ENCODE measurements at places on chromosomes 1 and 21.
A peak's percentile ranks its signal among the peaks of the same experiment; 100 is the strongest.

DNA sequence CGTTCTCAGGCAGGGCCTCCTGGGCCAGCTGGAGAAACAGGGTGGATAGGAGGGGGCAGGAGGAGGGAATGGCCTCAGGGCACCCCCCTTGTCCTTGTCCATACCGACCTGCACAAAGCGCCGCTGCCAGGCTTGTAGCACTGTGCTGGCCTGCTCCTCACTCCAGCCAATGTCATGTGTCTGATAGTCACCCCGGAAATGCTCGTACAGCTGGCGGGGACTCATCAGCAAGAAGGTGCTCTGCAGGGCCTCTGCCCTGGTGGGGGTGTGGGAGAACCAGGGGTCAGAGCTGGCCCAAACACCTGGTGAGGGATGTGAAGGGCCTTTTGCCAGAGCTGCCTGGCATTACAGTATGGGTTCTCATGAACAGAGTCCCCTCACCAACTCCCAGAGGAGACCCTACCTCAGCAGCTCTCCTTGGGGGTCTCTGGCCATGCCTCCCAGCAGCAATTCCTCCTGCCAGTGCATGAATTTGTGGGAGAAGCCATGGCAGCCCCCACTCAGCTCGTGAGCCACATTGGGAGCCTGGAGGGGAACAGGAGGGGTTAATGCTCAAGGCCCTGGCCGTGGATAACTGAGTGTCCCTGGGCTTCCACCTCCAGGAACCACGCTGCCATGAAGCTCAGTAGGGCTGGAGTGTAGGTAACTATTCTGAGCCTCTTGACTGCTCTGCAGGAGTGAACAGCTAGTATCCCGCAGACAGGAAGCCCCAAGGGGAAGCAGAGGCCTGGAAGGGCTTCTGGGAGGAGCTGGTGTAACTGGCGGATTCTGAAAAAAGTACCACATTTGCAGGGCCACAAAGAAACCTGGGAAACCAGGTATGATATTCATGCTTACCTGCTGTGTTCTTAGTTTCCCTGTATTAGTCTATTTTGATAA lies 13.3 kb downstream of the PTCH2 start:
- DNase-seq = no peak

DNA sequence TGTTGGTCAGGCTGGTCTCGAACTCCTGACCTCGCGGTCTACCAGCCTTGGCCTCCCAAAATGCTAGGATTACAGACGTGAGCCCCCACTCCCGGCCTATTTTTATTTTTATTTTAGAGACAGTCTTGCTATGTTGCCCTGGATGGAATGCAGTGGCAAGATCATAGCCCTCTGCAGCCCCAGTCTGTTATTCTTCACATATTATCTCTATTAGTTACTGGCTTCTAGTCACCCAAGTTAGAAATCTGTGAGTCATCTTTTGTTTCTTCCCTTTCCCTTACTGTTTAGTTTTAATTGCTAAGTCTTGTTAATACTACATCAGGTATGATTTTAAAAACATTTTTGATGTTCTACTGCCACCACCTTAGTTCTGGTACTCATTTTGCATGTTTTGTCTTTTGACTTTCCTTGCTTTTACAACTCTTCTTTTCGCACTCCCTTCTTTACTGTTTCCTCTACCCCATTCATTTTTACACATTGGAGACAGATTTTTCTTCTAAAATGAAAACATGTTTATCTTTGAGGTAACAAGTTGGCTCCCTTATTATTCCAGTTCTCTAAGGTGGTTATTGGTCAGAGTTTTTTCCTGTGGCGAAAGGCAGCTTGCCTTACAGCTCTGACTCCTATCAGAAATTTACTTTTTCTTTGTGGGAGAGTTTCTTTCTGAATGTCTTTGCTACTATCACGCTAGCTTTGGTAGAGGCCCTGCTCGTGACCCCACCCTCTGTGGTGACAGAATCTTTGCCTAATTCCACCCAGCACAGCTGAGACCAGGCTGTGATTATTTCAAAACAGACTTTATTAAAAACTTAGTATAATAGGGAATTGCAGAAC lies 19.5 kb downstream of the ZMYM4 start:
- DNase-seq = no peak

GRCh38 chr1:208198236-208198635 lies 45.9 kb downstream of the PLXNA2 start:
- DNase-seq = no peak

GRCh38 chr1:43147625-43148327 lies 24.3 kb downstream of the EBNA1BP2 start:
- peak; percentile 77 for DNase-seq

DNA sequence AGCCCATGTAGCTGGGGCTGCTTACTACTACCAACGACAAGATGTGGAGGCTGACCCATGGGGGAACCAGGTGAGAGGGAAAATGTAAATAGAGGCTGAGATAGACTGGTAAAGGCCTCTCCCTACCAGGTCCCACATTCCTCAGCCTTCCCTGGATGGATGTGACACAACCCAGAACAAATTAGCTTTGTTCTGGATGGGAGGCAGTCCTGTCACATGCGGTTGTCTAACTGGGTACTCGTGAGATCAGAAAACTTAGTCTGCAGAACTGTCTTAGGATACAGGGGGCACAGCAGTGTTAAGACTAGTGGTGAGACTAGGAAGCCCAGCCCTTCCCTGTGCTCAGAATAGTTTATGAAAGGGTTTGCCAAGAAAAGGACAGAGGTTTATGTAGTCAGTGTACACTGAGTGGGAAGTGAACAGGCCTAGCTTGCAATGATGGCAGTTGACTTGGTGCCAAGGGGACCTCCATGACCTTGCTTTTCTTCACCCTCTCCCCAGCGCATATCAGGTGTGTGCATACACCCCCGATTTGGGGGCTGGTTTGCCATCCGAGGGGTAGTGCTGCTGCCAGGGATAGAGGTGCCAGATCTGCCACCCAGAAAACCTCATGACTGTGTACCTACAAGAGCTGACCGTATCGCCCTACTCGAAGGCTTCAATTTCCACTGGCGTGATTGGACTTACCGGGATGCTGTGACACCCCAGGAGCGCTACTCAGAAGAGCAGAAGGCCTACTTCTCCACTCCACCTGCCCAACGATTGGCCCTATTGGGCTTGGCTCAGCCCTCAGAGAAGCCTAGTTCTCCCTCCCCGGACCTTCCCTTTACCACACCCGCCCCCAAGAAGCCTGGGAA lies 8.4 kb downstream of the MMACHC start:
- DNase-seq = peak; percentile 58

GRCh38 chr21:42649122-42650032 lies 4.0 kb upstream of the PDE9A start:
- DNase-seq = no peak

DNA sequence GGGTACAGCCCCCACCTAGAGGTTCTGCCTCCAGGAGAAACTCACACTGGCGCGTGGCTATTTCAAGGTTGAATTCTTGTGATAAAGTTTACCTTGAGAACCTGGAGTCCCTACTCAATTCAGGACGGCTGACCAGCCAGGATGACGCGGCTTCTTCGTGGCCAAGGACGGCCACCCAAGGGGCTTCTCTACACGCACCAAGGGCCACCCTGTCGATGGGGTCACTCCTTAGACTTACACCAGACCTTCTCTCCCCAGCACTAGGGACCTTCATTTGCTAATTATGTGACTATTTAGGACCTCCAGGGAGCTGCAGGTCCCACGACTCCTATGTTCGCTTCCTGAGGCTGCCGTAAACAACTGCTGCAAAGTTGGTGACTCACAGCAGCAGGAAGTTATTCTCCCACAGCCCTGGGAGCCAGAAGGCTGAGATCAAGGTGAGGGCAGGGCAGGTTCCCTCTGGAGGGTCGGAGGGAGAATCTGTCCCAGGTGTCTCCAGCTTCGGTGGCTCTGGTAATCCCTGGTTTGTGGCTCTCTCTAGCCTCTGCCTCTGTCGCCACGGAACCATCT lies 135.9 kb downstream of the NPHP4 start:
- DNase-seq = no peak

DNA sequence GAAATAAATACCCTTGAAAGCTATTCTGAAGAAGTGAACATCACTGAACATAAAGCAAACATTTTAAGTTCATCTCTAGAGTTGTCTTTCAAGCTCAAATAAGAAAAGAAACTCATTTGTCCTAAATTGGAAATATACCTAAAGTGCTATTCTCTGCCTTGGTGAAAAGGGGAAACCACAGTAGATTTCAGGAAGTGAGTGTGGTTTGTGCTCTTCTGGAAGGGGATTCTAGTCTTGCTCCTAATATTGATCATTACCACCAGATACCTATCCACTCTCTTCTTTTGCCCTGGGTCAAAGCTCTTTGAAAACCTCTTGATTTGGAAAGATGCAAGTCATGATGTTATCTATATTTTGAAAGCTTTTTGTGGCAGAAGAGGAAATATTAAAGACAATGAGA lies 798.1 kb downstream of the ADGRL2 start:
- DNase-seq = no peak

DNA sequence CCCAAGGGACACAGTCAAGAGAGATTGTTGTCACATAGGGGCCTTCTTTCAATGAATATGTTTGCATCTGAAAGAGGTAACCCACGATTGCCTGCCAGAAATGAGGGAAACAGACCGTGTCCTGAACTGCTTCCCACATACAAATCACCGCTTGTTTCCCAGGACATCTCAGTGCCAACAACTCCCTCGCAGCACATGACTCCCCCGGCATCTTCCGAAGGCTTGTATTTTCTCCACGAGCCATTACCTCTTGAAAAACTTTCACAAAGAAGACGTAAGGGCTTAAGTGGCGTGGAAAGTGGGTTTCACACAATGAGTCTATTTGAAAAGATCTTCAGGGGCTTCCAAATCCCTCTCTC lies 31.6 kb upstream of the PDE9A start:
- peak; percentile 20 for DNase-seq

- no peak for DNase-seq
These were observed 126.5 kb downstream of the ADSS2 start for GRCh38 chr1:244325056-244325758.

- no peak for DNase-seq
These were observed 168.9 kb upstream of the HOOK1 start for GRCh38 chr1:59645893-59646292.

GRCh38 chr1:64856553-64856952 lies 109.8 kb downstream of the JAK1 start:
- peak; percentile 84 for DNase-seq

DNA sequence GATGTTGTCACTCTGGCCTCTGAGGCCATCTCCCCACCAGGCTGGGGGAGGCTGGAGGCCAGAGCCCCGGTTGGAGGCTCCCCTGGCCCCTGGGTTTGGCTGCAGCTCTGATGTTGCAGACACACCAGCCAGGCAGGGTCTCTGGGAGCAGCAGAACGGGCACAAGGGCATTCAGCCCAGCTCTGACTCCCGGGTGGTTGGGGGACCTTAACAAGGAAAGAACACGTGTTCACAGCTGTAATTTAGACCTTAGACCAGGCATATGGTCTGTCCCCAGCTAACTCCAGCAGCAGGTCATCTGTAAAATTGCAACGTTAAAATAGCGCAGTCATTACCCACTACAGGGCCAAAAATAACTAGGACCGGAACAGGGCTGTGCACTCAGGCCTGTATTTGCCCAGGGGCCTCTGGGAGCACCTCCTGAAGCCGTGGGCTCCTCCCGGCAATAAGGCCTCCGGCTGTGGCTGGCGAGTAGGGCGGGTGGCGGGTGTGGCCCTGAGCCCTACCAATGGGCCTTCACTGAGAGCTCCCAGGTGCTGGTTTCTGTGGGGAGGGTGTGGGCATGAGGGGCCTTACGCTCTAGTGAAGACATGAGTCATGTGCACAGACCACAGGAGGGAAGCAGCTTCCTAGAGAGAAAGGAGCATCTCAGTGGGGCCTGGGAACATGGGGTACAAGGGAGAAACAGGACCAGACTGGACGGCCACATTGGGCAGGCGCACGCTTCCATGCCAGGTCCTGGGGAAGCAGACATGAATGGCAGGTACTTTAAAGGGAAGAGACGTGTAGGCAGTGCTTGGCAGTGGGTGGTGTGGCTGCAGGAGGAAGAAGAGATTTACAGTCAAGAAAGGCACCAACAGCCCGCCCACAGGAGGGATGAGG lies 6.1 kb downstream of the LDLRAP1 start:
- DNase-seq = no peak

GRCh38 chr1:31405578-31406245 lies 7.3 kb upstream of the SERINC2 start:
- no peak for DNase-seq

- DNase-seq = no peak
These were observed 6.7 kb upstream of the TIE1 start for GRCh38 chr1:43293896-43294760.

GRCh38 chr1:200889571-200889970 lies 5.1 kb upstream of the INAVA start:
- no peak for DNase-seq

DNA sequence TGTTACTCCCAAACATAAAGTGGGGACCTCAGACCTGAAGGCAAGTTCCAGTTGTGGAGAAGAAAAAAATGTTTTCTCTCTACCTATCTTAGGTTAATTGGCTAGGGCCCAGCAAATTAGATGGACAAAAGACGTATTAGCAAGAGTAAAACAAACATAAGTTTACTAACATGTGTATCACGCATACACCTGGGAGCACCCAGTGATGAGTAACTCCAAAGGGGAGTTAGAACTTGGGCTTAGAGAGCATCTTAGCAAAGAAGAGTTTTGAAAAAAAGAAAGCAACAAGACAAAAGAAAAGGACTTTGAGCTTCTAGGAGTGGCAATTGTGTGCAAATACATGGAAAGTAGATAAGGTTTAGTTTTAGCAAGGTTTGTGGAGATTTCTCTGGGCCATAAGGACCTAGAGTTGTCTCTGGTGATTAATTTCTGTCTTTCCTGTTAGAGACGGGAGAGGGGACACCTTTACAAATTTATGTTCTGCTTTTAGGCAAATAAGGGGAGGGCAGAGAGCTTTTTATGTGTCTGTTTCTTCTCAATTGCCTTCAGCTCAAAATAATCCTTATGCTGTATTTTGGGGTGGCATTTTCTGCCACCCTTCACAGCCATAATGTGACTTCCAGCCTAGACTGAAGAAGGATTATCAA lies 76.7 kb upstream of the PTGFRN start:
- DNase-seq = no peak

DNA sequence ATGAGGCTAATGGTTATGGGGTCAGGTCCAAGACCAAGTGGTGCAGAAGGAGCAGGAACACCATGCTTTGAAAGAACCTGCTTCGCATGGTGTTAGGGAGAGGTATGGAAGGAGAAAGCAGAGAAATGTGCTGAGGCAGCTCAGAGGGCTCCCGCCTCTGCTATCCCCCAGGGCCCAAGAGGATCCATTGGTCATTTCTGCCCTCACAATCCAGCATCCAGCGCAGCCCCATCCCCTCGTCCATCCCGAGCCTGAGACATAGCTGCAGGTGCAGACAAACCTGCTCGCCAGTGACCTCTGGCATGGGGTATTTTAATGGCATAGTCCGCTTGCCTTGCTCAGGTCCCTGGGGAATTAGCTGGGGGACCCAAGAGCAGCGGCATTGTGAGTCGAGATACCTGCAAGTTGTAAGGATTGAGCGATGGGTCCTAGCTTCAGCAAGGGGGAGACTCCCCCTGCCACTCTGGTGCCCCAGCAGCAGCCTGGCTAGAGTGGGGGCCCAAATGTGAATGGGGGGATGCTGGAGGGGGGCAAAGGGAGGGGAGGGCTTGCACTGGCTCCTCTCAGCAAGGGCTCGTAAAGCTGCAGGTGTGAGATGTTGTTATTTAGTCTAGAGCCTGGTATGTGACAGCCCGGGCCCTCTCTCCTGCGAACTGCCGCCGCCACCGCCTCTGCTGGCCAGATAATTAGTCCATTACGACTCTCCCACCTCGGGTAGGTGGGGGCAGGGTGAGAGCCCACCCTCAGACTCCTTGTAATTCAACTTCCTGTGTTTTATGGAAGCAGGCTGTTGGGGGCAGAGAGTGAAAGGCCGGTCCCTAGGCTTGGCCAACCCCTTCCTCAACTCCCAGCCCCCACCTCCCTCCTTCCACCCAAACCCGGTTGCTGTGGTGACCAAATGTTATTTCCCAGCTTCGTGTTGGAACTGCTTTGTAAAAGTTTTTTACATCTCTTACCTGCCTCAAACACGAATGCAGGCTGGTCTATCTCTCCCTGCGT lies 118.8 kb downstream of the RNF220 start:
- no peak for DNase-seq

- no peak for DNase-seq
These were observed 35.7 kb downstream of the NEK2 start for GRCh38 chr1:211639475-211640300.

All from cerebellar cortex (tissue), 1 donor.